ENCODE measurements at places on chromosomes 16 and 17.

DNA sequence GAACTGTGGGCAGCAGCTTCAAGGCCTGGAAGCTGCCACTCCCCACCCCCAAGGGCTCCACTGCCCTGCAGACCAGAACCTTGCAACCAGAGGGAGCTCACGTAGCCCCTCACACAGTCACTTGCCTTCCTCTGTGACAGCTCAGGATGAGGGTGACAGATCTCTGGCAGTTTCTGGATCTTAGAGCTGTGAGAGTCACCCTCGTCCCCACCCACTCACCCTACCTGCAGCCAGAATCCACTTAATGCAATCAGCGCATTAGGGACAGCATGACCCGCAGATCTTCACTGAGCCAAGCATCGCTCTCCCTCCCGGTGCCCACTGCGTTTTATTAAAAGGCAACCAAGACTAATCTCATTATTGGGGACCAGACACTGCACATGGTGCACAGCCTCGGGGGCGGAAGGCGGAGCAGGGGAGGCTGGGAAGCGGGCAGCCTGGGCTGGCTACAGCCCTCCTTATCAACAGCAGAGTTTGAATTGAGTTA lies 3.5 kb downstream of the CYB561 start:
- DNase-seq = no peak

DNA sequence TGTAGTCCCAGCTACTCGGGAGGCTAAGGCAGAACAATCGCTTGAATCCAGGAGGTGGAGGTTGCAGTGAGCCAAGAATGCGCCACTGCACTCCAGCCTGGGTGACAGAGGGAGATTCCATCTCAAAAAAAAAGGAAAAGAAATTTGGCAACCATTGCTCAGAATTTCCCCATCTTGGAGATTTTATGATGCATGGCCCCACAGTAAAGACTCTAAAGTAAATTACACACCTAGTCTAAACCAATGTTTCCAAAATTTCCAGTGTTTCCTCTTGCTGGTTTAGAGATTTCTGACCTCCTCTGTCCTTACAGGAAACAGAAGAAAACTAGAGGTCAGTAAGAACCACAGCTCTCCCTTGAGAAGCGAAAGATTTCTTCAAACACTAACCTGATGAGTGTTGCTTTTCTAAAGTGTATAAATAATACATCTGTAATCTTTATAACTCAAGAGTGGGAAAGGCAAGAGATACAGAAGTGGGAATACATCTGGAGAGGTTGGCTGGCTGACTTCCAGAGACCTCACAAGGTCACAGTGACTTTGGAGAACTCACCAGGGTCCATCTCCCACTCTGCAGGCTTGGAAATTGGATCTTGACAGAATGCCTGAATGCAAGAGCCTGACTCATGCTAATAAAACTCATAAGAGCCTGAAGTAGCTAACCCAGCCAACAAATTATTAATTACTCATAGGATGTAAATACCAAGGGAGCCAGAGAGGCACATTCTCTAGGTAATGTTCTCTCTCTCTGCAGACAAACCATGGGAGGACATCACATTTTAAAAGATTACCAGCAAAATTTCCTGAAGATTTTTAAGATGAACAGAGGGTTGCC lies 8.8 kb downstream of the ADAT1 start:
- no peak for DNase-seq

DNA sequence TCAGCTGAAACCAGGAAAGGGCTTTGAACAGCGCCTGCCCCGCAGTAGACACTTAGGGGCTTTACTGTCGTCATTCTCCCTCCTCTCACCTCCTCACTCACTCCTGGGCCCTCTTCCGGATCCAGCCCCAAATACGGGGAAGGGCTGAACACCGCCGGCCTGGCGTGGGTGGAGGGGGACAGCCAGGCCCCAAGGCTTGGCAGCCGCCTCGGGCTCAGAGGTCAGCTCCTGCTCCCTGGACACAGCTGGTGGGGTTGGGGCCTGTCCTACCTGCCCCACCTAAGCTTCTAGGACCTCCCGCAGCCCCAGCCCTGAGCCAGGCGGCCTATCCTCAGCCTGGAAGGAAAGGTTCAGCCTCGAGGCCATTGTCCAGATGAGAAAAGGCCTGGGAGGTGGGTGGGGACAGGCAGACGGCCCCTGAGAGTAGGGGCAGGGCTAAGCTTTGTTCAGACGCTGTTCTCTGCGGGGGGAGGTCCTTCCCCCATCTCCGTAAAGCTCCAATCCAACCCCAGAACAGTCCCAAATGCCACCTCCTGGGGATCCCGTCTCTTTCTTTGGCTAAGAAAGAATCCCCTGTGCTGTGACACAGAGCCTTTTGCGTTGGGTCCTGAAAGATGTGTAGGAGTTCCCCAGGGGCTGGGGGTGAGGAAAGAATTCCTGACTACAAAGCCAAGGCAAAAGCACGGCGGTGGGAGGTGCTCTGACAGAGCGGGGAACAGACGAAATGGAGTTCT lies 881 bp upstream of the LLGL1 start:
- no peak for DNase-seq

DNA sequence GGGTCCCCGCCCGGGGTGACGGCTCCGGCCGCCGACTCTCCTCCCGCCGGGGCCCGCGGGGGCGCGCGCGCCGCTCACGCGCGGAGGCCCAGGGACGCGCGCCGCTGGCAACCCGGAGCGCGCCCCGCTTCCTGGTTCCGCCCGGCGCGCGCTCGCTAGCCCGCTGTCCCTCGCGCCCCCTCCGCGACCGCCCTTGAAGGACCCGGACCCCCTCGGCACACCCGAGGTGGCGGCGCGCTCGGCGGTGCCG lies at the start of gene STAT5B:
Gene STAT5B (minus strand): TSS at position 33 of the 250 bp plus-strand sequence. CDS start 44,264 bp downstream, outside the sequence.
- DNase-seq = peak; percentile 43

GRCh38 chr16:58418601-58419000 lies 26.3 kb downstream of the GINS3 start:
- no peak for DNase-seq

DNA sequence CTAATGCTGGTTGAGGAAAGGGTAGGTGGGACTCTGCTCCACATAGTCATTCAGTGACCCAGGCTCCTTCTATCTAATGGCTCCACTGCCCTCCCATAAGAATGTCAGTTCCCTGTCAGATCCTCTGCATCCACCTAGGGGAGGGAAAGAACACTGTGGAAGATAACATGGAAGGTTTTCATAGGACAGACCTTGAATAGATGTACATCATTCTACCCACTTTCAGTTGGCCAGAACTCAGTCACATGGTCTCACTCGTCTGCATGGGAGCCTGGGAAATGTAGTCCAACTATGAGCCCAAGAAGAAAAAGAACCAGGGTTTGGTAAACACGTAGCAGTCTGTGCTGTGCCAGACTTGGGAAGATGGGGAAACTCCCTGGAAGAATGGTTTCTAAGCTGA lies 27.1 kb upstream of the SCNN1B start:
- no peak for DNase-seq

DNA sequence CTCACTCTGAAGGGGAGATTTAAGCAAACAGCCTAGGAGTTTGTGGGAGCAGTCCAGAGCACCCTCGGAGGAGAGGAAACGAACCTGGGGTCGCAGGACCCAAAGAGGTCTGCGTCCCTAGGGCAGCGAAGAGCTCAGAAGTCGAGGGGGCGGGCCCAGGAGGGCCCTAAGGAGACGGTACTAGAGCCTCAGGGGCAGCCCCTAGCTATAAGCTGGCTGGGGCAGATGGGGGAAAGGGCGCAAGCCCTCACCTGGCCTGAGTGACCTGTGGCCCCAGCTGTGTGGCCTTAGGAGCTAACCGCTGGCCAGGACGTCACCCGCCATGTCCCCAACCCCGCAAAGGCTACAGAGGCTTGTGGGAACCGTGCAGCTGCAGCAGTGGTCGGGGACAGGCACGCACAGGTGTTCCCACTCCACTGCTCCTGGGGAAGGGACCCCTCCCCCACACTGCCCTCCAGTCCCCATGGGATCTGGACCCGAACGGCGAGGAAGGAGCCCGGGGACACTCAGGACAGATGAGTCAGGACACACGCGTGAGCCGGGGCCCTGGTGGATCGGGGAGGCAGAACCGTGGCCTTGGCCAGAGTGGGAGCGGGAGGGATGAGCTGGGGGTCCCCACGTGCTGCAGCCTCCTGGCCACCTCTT lies 2.0 kb upstream of the CTRB2 start:
- no peak for DNase-seq

GRCh38 chr17:76528528-76529223 lies 8.8 kb downstream of the CYGB start:
- DNase-seq = no peak

GRCh38 chr17:50604513-50604912 lies 30.2 kb upstream of the ABCC3 start:
- DNase-seq = no peak

DNA sequence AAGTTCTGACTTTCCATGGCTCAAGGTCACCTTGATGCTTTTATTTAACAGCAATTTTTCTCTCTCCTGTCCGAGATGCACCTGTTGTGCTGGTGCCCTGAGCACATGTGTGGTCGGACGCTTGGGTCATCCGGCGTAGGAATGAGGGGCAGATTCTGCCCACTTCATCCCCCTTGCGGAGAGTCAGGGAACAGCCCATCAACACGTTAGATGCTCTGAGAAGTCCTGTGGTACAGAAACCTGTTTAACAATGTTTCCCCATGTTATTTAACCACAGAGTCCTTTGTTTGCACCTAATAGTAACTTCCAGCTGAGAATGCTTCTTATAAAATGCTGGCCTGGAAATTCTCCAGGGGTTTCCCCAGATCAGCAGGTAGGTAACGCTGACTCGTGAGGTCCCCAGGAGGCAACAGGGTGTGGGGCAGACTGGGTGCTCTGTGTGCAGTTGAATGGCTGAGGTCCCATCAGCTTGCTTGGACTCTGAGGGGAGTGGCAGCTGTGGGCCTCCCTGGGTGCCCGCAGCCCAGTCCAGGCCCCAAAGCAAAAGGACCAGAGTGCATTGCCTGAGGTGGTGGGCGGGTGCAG lies 17.8 kb downstream of the DOC2B start:
- no peak for DNase-seq

DNA sequence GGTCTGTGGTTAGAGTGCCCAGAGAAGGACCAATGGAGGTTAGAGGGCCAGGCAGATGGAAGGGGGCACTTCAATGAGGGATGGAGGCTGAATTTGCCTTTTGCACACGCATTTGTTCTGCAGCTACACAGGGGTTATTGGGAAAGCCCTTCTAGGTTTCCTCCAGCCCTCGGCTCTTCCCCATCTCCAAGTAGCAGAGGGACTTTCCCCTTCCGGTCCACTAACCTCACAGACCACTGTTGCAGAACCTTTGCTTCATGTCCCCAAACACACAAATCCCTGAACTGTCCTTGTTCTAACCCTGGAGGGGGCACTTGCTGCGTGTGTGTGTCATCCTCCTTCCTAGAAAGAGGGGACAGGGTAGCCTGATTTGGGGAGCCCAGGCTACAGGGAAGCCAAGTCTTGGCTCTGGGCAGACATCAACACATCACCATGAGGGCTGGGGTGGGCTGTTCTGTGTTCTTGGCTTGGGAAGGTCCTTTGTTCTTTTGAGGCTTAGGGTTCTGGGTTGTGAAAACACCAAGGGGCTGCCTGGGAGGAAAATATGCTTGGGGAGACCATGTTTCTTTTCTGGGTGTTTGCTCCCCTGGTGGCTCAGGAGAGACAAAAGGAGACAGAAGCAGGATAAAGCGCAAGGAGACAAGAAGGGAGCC lies 7.3 kb upstream of the NR1D1 start:
- no peak for DNase-seq

DNA sequence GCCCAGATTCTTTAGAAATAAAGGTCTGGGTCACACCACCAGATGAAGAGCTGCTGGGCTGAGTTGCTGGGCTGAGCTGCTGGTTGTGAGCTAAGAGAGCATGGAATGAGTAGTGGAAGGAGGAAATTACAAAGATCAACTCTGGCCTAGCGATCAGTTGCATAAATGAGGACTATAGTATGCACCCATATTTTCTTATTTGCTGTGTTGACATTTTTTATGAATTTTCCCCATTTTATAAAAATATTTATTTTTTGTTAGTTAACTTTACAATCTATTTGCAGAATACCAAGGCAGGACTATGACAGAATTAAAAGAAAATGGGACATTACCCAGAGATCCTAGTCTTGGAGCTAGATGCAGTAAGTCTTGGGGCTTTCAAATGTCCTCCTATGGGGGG lies 23.6 kb upstream of the SLC13A2 start:
- no peak for DNase-seq

DNA sequence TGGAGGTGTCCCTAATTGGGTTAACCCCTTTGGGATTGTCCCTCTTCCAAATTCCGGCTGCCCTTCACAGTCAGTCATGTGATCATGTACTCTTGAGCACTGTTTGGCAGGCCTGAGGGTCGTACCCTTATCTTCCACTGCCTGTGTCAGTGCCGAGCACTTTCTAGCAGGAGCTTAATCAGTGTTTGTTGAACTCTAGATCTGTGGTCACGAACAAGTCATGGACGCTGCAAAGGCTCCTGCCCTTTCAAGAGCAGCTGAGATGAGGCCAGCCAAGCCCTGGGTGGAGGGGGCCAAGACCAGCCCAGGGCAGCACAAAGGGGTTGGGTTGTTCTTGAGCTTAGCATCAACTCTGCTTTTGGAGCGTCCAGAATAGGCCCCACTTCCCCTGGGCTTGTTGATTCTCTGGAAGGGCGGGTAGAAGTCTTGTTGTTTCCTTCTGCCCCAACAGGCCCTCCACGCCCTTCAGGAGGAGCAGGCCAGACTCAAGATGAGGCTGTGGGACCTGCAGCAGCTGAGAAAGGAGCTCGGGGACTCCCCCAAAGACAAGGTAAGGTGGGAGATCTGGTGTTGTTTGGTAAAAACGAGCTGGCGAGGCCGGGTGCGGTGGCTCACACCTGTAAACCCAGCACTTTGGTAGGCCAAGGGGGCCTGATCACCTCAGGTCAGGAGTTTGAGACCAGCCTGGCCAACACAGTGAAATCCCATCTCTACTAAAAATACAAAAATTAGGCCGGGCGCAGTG lies 5.3 kb downstream of the IFI35 start:
- no peak for DNase-seq

GRCh38 chr17:49739641-49740271 lies 24.2 kb downstream of the FAM117A start:
- DNase-seq = peak; percentile 88

GRCh38 chr16:72873044-72873443 lies 174.9 kb downstream of the ZFHX3 start:
- no peak for DNase-seq

DNA sequence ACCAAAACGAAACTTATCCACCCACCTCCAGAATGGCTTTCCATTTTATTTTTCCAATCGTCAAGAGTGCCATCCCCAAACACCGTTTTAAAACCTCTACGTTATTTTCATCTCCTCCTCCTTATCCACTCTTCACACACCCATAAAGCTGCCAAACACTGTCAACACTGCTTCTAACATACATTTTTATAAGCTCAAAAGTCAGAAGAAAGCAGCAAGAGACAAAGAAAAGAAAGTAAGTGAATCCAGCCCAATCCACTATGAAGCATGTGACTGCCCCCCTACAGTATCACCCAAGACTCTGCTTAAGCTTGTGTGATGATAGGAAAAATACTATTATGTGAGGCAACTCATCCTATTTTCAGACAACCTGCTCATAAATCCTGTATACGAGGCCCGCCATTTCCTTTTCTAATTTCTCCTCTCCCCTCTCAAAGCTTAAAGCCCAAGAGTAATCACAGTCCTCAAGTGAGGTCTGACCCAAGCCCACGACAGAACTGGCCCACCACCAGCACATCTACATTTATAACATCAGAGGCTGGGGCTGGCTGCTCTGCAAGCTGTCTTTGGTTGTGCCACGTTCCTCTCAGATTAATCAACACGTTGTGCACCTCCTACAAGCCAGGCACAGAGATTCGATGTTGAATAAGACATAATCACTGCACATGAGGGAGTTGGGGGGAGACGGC lies 16.3 kb downstream of the USP31 start:
- DNase-seq = no peak

- DNase-seq = no peak
Observed at GRCh38 chr16:85911251-85911930, 12.4 kb downstream of the IRF8 start.
